ENCODE measurements at places on chromosomes 2 and 18.

GRCh38 chr2:45789961-45790723, 138.7 kb downstream of the PRKCE start:
- DNase-seq, result no peak

GRCh38 chr2:144520756-144521487, 1.0 kb upstream of the ZEB2 start:
- DNase-seq, result no peak

- no peak for DNase-seq
Measured at GRCh38 chr2:237438080-237438940, 24.3 kb upstream of the COL6A3 start.

DNA sequence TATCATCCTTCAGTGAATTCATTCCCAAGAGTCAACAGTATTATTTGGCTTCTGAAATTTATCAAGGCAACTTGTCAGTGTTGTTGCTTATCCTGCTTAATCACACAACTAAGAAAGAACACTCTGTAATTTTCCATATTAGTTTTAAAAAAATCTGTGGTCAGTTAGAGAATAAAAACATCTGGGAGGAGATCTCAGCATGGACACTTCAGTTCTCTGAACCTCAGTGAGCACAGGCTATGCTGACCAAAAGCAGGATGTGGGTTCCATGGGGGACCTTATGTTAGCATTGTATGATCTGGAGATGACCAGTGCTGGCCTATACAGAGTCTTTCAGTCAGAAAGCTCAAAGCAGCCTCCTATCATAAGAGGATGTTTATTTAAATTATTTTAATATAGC, 79.1 kb upstream of the KLHL14 start:
- no peak for DNase-seq

- peak; percentile 34 for DNase-seq
Measured at GRCh38 chr2:231057590-231057989, 923 bp downstream of the PSMD1 start.

- no peak for DNase-seq
Measured at GRCh38 chr2:127606625-127607398, 39.1 kb upstream of the GPR17 start.

Measured in ACHN (cell line).